ENCODE measurements at places on chromosomes 2 and 18.

- DNase-seq = no peak
- no peak overlapping the region for H3K4me3 ChIP-seq
- H3K27ac ChIP-seq = no peak overlapping the region
- no peaks in the 10 kb centered on the region for H3K4me1 ChIP-seq
Measured at GRCh38 chr18:323253-323622, 55.4 kb upstream of the THOC1 start.

GRCh38 chr2:170554278-170554955, 160.7 kb upstream of the SP5 start:
- H3K4me3 ChIP-seq = no peak overlapping the region
- H3K27ac ChIP-seq = no peak overlapping the region
- peak; percentile 42 for DNase-seq
- H3K4me1 ChIP-seq = peaks cover 4% of the 10 kb centered on the region
- no peaks in the 10 kb centered on the region for H3K27me3 ChIP-seq

DNA sequence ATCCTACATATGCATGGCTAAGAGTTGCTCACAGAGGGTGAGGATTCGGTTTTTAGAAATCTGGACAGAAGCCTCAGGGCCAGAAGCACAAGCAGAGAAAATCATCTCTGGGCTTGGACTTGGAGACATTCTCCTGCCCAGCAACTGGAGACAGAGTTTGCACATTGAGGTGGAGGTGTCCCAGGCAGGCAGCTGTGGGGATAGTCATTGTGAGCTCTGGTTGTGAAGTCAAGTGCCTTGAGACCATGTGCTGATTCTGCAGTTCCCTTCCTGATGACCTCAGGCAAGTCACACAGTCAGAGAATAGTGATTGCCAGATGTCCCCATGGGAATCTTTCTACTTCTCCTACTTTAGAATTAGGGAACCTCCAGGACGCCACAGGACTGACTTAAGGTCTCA, 108.4 kb upstream of the LDAH start:
- H3K4me3 ChIP-seq = no peak overlapping the region
- H3K36me3 ChIP-seq = no peaks in the 10 kb centered on the region
- H3K27me3 ChIP-seq = no peaks in the 10 kb centered on the region
- H3K4me1 ChIP-seq = peaks cover 4% of the 10 kb centered on the region
- no peak for DNase-seq

DNA sequence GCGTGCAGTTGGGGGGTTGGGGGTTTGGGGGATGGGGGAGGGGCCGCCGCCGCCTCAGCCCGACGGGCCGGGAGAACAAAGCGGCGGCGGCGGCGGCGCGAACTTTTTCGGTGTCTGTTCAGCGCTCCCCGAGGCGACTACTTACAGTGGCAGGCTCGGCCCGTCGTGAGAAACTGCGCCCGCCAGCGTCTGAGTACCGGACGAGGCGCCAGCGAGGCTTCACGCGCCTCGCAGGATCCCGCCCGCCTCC, 172 bp downstream of the PRKD3 start:
- peak overlapping the region; percentile 90 for H3K27ac ChIP-seq
- no peaks in the 10 kb centered on the region for H3K27me3 ChIP-seq
- H3K36me3 ChIP-seq = no peaks in the 10 kb centered on the region

- H3K36me3 ChIP-seq = no peaks in the 10 kb centered on the region
- H3K4me1 ChIP-seq = peaks cover 3% of the 10 kb centered on the region
- no peak overlapping the region for H3K27ac ChIP-seq
Measured at GRCh38 chr2:209960676-209961630, 41.5 kb upstream of the RPE start.

GRCh38 chr2:150595803-150596470, 108.5 kb upstream of the RND3 start:
- H3K36me3 ChIP-seq = no peaks in the 10 kb centered on the region
- no peak overlapping the region for H3K4me3 ChIP-seq
- H3K27ac ChIP-seq = no peak overlapping the region
- no peaks in the 10 kb centered on the region for H3K27me3 ChIP-seq

- no peaks in the 10 kb centered on the region for H3K4me1 ChIP-seq
- H3K27ac ChIP-seq = no peak overlapping the region
- H3K4me3 ChIP-seq = no peak overlapping the region
- no peaks in the 10 kb centered on the region for H3K27me3 ChIP-seq
- no peak for DNase-seq
- H3K36me3 ChIP-seq = no peaks in the 10 kb centered on the region
Measured at GRCh38 chr2:219954331-219954730, 326.9 kb downstream of the SLC4A3 start.

DNA sequence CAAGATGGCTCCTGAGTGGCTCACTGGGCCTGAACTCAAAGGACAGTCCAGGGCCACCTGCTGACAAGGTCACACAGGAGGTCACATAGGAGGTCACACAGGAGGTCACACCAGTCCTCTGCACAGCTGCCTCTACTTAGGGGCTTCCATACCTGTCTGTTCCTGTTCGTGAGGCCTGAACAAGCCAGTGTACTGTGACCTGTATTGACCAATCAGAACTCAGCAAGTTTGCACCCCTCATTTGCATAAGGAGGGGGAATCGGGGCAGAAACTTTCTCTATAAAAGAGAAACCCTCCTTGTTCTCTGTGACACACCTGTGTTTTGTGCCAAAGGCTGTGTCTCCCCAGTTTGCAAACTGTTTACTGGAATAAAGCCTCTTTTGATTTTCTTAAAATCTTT, 478.9 kb downstream of the EIPR1 start:
- no peak overlapping the region for H3K27ac ChIP-seq
- H3K36me3 ChIP-seq = no peaks in the 10 kb centered on the region
- no peak for DNase-seq

GRCh38 chr2:221077799-221078198, 494.3 kb downstream of the EPHA4 start:
- H3K4me1 ChIP-seq = no peaks in the 10 kb centered on the region
- H3K27ac ChIP-seq = no peak overlapping the region
- H3K36me3 ChIP-seq = no peaks in the 10 kb centered on the region
- H3K27me3 ChIP-seq = no peaks in the 10 kb centered on the region

- no peaks in the 10 kb centered on the region for H3K27me3 ChIP-seq
- DNase-seq = no peak
- no peaks in the 10 kb centered on the region for H3K4me1 ChIP-seq
- no peak overlapping the region for H3K27ac ChIP-seq
- H3K36me3 ChIP-seq = no peaks in the 10 kb centered on the region
- no peak overlapping the region for H3K4me3 ChIP-seq
Measured at GRCh38 chr2:104041351-104041750, 812.6 kb upstream of the POU3F3 start.

GRCh38 chr2:122643725-122644329, 888.4 kb downstream of the TSN start:
- no peak overlapping the region for H3K4me3 ChIP-seq
- no peak for DNase-seq
- H3K4me1 ChIP-seq = no peaks in the 10 kb centered on the region
- H3K27me3 ChIP-seq = no peaks in the 10 kb centered on the region

DNA sequence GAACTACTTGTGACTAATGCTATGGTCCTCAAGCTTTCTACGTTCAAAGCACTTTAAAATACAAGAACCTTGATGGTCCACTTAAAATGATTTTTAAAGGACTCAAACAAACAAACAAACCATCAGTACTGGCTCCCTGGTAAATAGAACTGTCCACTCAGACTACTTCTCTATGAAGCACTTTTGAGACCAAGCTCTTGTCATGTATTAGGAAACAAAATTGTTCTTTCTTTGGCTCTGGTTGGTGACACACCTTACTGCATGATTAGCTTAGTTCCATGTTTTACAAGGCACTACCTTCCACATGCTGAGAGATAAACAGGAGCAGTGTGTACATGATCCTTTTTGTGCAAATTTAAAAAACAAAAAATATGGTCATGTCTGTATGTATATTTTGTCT, 19.7 kb downstream of the DARS1 start:
- no peak overlapping the region for H3K4me3 ChIP-seq
- H3K27ac ChIP-seq = no peak overlapping the region
- H3K36me3 ChIP-seq = no peaks in the 10 kb centered on the region
- no peaks in the 10 kb centered on the region for H3K27me3 ChIP-seq

GRCh38 chr18:55489034-55489986, 98.7 kb downstream of the TCF4 start:
- H3K36me3 ChIP-seq = no peaks in the 10 kb centered on the region
- H3K4me3 ChIP-seq = no peak overlapping the region
- no peaks in the 10 kb centered on the region for H3K27me3 ChIP-seq
- H3K27ac ChIP-seq = no peak overlapping the region
- peaks cover 2% of the 10 kb centered on the region for H3K4me1 ChIP-seq
- DNase-seq = no peak

GRCh38 chr2:138536302-138536701, 34.7 kb downstream of the SPOPL start:
- H3K27ac ChIP-seq = no peak overlapping the region
- no peak overlapping the region for H3K4me3 ChIP-seq
- no peaks in the 10 kb centered on the region for H3K27me3 ChIP-seq
- H3K36me3 ChIP-seq = no peaks in the 10 kb centered on the region
- no peak for DNase-seq
- H3K4me1 ChIP-seq = no peaks in the 10 kb centered on the region

DNA sequence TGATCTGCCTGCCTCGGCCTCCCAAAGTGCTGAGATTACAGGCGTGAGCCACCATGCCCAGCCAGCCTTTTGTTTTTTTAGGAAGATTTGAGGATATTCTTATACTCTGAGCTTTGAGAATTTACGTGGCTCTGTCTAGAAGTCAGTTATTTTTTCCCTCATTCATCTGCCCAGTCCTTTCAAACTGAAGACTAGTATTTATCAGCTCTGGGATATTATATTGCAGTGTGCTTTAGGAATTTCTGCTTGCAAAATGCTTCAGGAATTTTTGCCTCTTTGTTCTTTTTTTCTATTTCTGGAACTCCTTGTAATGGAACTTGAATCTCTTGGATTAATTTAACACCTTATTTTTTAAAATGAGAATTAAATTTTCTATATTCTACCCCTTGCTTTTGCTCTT, 22.6 kb downstream of the ACSL3 start:
- H3K36me3 ChIP-seq = no peaks in the 10 kb centered on the region
- H3K27me3 ChIP-seq = no peaks in the 10 kb centered on the region
- no peak overlapping the region for H3K4me3 ChIP-seq

- no peak overlapping the region for H3K27ac ChIP-seq
- H3K4me1 ChIP-seq = peaks cover 5% of the 10 kb centered on the region
- no peak overlapping the region for H3K4me3 ChIP-seq
- DNase-seq = no peak
- H3K27me3 ChIP-seq = no peaks in the 10 kb centered on the region
Measured at GRCh38 chr2:64970495-64970894, 18.7 kb upstream of the SLC1A4 start.

DNA sequence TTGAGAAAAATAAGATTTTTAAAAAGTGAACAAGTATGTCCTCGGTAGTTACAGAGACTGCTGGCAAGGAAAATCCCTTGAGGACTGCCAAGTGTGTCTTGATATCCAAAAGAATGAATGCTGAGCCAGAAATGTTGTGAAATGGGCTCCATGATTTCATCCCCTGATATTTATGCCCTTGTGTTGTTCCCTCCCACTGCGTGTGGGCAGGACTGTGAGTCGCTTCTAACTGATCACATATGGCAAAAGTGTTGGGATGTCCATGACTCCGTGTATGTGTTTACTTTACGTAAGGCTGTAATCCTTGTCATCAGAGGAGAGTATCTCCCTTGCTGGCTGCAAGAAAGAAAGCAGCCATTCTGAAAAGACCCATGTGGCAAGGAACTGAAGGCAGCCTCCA, 285.1 kb downstream of the SS18 start:
- peak; percentile 33 for DNase-seq
- H3K4me1 ChIP-seq = peaks cover 3% of the 10 kb centered on the region
- no peaks in the 10 kb centered on the region for H3K36me3 ChIP-seq
- H3K27ac ChIP-seq = no peak overlapping the region
- H3K27me3 ChIP-seq = no peaks in the 10 kb centered on the region
- H3K4me3 ChIP-seq = no peak overlapping the region

DNA sequence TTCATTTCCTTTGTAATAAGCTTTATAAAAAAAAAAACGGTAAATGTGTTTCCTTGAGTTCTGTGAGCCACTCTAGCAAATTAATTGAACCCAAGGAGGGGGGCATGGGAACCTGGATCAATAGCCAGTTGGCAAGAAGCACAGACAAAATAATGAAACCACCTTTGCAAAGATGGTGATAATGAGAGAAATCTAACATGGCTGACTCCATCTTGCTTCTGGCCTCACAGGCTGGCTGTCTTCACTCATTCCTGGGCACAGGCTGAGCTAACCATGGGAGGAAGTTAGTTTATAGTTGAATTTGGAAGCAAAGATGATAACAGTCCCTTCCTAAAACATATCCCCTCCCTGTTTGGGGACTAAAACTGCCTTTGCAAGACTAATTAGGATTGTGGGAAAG, 95.1 kb downstream of the B3GNT2 start:
- no peak for DNase-seq
- peaks cover 5% of the 10 kb centered on the region for H3K4me1 ChIP-seq
- no peak overlapping the region for H3K4me3 ChIP-seq
- H3K27me3 ChIP-seq = no peaks in the 10 kb centered on the region
- H3K27ac ChIP-seq = no peak overlapping the region
- H3K36me3 ChIP-seq = no peaks in the 10 kb centered on the region

- H3K27ac ChIP-seq = no peak overlapping the region
- no peak for DNase-seq
- H3K4me1 ChIP-seq = peaks cover 8% of the 10 kb centered on the region
- no peaks in the 10 kb centered on the region for H3K27me3 ChIP-seq
- H3K4me3 ChIP-seq = no peak overlapping the region
Measured at GRCh38 chr2:173122936-173123335, 47.3 kb downstream of the MAP3K20 start.

DNA sequence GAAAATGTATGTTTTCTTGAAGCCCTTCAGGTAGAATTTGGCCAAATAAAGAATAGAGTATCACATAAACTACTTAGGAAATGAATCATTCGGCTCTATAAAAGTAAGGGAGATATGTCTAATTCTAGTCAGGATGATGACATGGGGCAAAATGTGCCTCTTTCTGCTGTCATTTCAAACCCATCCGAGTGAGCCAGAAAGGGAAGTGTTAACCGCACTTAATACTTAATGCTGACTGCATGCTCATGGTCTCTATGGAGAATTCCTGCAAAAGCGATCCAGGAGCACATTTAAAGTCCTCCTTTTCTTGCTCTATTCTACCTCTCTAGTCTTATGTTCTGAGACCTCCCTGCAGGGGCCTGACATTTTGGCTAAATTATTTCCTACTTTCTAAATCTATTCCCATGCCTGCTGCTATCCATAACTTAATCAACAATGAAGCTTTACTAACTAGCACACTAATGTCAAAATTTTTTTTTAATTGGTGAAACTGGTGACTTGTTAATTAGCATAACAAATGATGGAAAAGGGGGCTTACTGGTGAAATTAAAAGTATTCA, 127.4 kb downstream of the CDC42EP3 start:
- no peaks in the 10 kb centered on the region for H3K27me3 ChIP-seq
- H3K4me3 ChIP-seq = no peak overlapping the region
- H3K27ac ChIP-seq = no peak overlapping the region
- no peaks in the 10 kb centered on the region for H3K4me1 ChIP-seq

- no peaks in the 10 kb centered on the region for H3K27me3 ChIP-seq
- no peaks in the 10 kb centered on the region for H3K4me1 ChIP-seq
- no peaks in the 10 kb centered on the region for H3K36me3 ChIP-seq
- no peak overlapping the region for H3K27ac ChIP-seq
- H3K4me3 ChIP-seq = no peak overlapping the region
Measured at GRCh38 chr2:130981667-130982066, 111.6 kb downstream of the FAM168B start.

Measured in ovary (tissue), 10 donors.